ENCODE measurements at places on chromosomes 4 and X.

DNA sequence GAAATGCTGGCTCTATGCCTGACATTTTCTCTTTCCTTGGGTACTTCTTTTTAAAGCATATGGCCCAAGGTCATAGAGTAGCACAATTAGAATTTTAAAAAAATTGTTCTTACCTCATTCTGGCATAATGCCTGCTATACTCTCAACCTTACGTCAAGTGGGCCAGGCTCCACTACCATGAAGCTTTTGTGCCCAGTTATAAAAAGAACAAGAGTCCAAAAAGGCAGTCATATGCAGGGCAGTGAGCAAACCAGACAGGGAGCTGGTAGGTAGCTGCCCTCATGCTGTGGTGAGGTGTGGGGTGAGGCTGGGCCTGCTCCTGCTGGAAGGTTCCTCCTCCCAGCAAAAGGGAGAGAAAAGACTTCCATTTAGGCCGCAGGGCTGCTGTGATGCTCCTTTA, 64.4 kb upstream of the UCP1 start:
- no peak for DNase-seq

DNA sequence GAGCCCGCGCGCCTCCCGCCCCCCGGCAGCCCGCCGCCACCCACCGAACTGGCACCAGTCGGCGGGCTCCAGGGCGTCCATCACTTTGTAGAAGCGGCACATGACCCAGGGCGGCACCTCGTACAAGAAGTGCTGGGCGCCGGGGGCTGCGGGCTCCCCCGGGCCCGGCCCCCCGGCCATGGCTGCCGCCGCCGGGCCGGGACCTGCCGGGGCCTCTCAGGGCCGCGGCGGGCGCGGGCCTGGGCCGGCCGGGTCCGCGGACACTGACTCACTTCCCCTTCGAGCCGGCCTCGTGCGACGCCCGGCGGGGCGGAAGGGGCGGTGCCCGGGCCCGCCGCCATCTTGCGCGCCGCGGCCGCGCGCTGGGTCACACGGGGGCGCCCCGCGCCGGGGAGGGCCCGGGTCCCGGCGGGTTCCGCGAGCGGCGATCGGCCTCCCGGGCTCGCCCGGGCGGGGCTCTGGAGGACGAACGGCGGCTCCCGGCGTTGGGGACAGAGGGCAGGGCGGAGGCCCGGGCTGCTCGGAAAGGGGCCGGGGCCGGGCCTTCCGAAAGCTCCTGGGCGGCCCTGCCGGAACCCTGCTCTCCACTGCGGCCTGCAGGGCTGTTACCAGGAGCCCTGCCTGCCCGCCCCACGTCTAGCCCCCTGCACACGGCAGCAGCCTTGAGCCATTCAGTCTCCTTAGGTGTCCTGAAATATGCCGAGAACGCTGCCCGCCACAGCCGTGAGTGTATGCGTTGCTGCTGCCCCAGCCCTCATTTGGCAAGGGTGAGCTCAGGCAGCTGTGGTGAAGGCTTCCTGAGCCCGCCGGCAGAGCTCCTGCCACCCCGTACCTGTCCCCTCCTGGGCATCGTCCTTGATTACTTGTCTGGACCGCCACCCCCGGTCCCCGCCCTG, at the start of gene IRAK1:
IRAK1 (minus strand) TSS at position 270 of the 896 bp plus-strand sequence; CDS start at position 180, 90 bp downstream.
- no peak for DNase-seq

DNA sequence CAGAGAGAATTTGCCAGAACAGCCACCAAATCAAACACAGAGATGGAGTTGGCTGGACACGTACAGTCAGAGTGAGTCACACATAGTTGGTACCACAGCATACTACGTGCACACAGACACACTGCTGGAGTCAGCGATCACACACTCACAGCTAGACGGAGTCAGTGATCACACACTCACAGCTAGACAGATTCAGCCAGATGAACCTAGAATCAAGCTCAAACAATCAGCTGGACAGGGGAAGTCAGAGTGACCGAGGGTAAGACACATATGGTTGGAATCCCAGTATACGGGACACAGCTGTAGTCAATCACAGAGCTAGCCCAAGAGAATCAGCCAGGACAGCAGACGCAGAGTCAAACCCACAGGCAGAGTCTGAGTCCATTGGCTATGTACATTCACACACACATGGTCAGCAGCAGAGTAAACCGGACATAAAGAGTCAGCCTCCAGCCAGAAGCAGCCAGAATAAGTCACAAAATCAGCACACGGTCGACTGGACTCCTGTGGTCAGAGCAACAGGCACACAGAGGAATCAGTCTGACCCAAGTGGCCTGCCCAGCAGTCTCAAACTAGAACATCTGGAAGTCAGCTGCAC, 4.6 kb downstream of the SLC38A5 start:
- DNase-seq, result no peak

DNA sequence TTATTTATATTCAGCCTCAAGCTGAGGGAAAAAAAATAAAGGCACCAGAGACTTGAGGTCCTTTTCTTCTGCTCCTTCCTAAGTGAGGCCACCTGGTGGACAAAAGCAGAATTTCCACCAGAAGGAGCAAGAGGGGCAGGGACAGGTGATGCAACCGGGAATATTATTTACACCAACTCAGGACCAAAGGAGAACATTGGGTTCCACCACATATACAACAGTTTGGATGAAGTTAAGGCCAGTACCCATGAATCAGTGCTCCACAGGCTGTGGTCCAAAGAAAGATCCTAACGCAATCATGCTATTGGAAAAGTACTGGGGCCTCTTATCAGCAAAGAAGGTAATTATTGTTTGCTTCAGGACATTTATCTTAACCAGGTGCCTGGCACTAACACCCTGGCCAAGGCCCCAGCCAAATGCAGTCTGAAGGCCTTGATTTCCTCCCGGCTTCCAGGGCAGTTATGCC, 57.4 kb downstream of the TSC22D3 start:
- peak; percentile 23 for DNase-seq

All from NCI-H2029 treated with DMSO at 0.1 percent for 48 hours (cell line).